Hematopoietic multipotent progenitor cell (in vitro differentiated cells): ENCODE measurements at places on chromosomes 3 and 15. TPM values are rescaled to one million over a fixed set of nuclear protein-coding genes. Genes with fewer than 3 reads are reported as not detected.

The MME gene
- 3.0 TPM for total RNA-seq

The P2RY12 gene
- not detected for total RNA-seq

The CHRNA5 gene
- total RNA-seq: 1.6 TPM

The ZNF620 gene
- 6.5 TPM for total RNA-seq

The COL7A1 gene
- total RNA-seq: 0.27 TPM

The MYL3 gene
- not detected for total RNA-seq

The CIDEC gene
- under 0.01 TPM for total RNA-seq

The SLC38A3 gene
- total RNA-seq: under 0.01 TPM

The CLDN16 gene
- not detected for total RNA-seq

The DUOXA1 gene
- total RNA-seq: under 0.01 TPM

The ZNF662 gene
- 7.3 TPM for total RNA-seq

The MYLK gene
- 11.3 TPM for total RNA-seq

The BTLA gene
- total RNA-seq: 0.27 TPM

The TMEM45A gene
- total RNA-seq: 0.81 TPM

The KBTBD12 gene
- 0.27 TPM for total RNA-seq

The OR5K2 gene
- not detected for total RNA-seq

The GOLGA6L4 gene
- 1.9 TPM for total RNA-seq

The PROS1 gene
- total RNA-seq: 0.54 TPM

The FANCI gene
- 9.4 TPM for total RNA-seq

The ALDH1L1 gene
- total RNA-seq: under 0.01 TPM

The ANKRD34C gene
- total RNA-seq: not detected

The CCDC54 gene
- total RNA-seq: not detected
